ENCODE measurements at places on chromosomes 7 and 10. TPM values are rescaled to one million over a fixed set of nuclear protein-coding genes. Genes with fewer than 3 reads are reported as not detected.

SFXN2 gene
- total RNA-seq: 7.1 TPM

TLX1 gene
- 0.25 TPM for total RNA-seq

CALHM1 gene
- not detected for total RNA-seq

SDHAF3 gene
- 15.5 TPM for total RNA-seq

CRHR2 gene
- total RNA-seq: not detected

HYAL4 gene
- total RNA-seq: not detected

TDRD1 gene
- total RNA-seq: 0.15 TPM

OLAH gene
- not detected for total RNA-seq

ITPRID1 gene
- total RNA-seq: not detected

AKR1C4 gene
- total RNA-seq: 172 TPM

SORCS1 gene
- 0.09 TPM for total RNA-seq

All from right lobe of liver (tissue), 6 donors.